ENCODE measurements at places on chromosomes 12 and 14.

DNA sequence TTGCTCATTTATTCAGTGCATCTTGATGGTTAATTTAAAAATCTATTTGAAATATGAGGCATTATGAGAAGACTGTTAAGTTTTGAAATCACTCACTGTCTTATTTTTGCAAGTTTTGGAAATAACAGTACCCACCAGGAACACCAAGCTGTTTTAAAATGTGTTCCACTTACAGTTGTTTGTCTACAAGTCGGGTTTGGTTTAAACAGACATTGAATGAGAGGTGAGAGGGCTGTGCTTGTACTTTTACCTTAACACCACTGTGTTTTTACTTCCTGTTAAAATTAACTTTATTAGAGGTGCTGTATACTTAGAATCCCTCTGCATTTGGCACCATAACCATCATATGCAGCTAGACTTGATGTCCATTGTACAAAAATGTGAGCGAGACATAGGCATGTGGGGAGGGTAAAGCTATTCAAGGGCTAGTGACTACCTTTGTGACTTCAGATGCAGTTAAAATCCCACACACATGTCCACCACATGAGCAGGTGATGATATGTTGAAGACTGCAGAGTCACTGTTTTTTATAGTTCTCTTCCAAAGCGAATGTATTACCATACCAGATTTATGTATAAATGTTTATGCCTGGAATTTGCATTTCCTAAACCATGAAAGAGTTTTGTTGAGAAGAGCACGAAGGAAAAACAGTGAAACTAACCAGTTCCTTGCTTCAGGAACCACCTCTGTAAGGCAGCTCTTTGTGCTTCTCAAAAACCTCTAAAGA lies 12.9 kb downstream of the ELK3 start:
- DNase-seq: no peak

- DNase-seq: peak; percentile 34
These were observed 1.4 kb upstream of the ARHGEF40 start for GRCh38 chr14:21068521-21069387.

DNA sequence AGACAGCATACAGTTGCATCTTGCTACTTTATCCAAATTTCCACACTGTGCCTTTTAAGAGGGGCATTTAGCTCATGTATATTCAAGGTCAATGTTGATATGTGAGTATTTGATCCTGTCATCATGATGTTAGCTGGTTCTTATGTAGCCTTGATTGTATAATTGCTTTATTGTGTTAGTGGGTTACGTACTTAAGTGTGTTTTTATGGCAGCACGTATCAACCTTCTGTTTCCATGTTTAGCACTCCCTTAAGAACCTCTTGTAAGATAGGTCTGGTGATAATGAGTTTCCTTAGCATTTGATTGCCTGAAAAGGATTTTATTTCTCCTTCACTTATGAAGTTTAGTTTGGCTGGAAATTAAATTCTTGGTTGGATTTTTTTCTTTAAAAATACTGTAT lies 445.2 kb downstream of the NAV3 start:
- no peak for DNase-seq

DNA sequence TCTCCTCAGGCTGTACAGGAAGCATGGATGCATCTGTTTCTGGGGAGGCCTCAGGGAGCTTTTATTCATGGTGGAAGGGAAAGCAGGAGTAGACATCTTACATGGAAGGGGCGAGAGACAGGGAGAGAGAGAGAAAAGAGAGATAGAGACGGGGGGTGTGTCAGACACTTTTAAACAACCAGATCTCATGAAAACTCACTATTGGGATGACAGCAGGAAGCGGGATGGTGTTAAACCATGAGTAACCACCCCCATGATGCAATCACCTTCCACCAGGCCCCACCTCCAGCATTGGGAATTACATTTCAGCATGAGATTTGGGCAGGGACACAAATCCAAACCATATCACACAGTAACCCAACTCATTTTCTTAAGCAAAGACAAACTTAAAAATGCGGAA lies 110.0 kb upstream of the EEA1 start:
- no peak for DNase-seq

- no peak for DNase-seq
These were observed 14.5 kb downstream of the DPF3 start for GRCh38 chr14:72879431-72879830.

- no peak for DNase-seq
These were observed at the start of gene CNTN1 for GRCh38 chr12:40691913-40692764. Gene CNTN1 (plus strand): TSS chr12:40692439.

DNA sequence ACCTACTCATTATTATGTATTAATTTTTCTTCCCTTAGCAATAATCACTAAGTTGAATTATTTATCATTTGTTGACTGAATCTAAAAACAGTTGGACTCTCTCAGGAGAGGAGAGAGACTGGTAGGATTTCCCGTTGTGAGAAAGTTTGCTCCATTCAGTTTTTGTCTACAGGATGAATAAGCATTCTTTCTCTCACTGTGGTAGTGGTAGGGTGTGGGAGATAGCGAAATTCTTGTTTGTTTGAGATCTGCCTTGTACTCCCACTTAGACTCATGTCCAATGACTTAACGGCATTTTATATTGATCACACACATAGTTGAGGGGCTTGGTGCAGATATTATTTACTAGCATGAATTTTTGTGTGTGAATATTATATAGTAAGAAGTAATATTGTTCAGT lies 421.0 kb upstream of the PDE3A start:
- DNase-seq: no peak

DNA sequence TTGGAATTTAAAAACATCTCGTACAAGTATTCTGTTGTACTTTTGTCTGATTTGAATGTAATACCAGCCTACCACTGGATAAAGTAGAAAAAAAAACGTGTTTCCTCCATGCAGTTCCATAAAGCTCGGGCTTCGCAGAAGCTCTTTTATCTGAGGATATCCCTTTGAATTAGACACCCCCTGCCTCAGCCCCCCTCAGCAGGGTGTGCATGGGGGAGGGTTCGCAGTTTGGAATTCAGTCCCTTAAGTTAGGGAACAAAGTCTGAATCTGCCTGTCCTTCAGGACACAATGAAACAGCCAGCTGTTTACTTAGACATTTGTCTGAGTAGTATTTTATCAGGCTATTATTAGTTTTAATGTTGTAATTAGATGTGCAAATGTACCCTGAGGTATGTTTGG lies 234.0 kb upstream of the CAND1 start:
- no peak for DNase-seq

DNA sequence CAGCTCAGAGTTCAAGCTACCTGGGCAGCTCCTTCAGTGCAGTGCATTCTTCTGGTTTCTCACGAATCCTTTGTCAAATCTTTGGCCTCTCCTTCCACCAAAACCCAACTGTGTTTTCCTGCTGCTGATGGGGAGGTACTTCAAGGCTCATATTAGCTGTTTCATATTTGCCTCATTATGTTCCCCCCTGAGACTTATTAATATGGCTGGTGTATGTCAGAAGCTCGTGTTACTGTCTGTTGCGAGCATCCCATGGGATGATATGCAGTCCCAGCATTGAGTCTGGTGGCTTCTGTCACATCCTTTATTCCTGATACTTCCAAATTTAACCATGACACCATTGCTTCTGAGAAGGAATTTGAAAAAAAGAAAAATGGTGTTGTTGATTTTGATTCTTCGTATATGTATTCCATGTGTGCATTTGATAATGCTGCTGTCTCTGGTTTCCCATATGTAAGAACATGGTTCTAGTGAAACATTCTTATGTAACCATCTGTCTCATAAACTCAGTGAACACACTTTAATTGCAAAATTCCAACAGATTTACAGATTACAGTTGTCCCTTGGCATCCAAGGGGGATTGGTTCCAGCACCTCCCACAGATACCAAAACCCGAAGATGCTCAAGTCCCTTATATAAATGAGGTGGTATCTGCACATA lies 149.1 kb downstream of the KICS2 start:
- no peak for DNase-seq

DNA sequence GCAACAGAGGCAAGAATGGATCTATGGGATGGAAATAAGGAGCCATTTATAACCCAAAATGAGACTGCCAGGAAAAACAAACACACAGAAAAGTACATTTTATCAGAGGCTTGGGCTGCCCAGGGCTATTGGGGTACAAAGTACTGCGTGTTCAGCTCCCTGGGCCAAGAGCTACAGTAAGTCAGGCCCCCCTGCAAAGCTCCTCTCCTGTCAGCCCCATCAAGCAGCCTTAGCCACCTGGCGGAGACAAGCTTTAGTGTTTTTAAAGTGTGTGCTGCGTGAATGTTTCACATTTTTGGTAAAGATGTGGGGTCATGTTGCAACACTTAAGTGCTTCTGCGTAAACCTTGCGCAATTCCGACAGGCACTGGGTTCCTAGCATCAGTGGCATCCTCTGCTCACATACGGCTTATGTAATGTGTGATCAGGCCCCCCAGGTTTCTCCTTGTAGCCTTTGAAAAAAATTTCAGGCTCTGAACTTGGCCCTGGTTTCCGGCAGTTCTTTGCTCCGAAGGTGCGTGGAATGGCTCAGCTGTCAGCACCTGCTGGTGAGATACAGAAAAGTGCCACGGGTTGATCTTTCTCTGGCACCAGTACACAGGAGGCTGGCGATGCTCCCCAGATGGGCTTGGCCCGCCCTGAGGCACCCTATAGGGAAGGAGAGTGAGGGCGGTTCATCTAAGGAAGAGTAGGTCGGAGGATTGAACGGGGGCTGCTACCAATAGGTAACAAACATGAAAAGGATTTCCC lies 198.7 kb upstream of the EEA1 start:
- no peak for DNase-seq

DNA sequence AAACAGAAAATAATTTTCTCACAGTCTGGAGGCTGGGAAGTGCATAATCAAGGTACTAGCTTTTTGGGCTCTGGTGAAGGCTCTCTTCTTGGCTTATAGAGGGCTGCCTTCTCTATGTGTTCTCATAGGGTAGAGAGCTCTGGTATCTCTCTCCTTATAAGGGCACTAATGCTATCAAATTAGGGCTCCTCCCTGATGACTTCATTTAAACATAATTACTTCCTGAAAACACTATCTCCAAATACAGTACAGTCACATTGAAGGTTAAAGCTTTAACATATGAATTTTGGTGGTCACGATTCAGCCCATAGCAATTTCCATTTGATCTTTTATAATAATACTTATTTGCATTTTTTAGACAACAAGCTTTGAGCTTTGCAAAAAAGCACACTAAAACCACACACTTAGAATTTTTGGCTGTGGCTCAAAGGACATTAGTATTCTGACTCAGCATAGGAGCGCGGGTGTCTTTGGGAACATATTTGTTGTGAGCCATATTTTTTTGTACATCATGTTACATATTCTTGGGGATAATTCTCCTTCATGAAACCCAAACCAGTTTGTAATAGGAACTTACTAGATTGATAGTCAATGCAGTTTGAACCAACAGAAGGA lies 808.1 kb upstream of the FBXO33 start:
- DNase-seq: no peak

DNA sequence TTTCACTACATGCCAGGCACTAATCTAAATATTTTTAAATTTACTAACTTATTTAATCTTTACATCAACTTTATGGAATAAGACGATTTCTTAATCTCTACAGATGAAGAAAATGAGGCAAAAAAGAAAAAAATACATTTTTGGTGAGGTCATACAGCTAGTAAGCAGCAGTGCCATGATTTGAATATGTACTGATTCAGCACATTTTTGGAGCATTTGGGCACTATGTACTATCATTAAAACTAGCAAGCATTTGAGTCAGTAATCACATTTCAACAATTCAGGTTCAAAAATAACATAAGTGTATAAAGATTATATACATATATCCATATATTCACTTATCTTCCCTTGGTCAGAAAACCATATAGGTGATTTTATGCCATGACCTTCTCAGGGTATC lies 124.4 kb upstream of the TMTC1 start:
- no peak for DNase-seq

GRCh38 chr12:107631715-107632114 lies 53.9 kb upstream of the PWP1 start:
- DNase-seq: no peak

DNA sequence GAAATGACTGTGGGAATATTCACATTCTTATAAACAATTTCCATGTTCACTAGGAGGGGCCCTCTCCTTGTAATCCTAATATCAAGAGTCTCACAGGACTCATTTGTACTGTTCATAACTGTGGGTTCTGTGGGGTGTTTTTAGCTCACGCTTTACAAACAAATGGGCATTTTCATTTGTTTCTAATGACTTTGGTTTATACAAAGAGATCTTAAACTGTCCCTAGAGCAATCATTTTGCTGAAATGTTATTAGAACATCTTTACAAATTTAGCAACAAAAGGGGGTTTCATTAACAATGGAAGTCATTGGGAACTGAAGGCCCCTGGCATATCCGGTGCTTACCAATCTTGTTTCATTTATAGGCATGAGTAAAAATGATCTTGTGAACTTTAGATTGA lies 370.5 kb downstream of the TRHDE start:
- no peak for DNase-seq

- no peak for DNase-seq
These were observed 341.2 kb downstream of the NPAS3 start for GRCh38 chr14:33279865-33280264.

DNA sequence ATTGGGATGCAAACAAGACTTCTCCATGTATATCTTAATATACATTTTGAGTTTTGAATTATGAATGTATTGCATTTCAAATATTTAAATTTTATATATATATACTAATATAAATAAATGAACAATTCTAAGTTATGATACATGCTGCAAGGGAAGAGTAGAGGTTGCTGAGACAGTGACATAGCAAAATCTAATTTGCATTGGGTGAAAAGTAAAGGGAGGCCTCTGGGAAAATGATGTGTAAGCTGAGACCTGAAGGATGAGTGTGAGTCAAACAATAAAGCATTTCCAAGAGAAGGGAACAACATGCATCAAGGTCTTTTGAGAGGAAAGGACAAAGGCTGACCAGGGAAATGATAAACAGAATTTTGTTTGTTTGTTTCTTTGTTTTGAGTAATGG lies 62.9 kb upstream of the PTPRQ start:
- DNase-seq: no peak

DNA sequence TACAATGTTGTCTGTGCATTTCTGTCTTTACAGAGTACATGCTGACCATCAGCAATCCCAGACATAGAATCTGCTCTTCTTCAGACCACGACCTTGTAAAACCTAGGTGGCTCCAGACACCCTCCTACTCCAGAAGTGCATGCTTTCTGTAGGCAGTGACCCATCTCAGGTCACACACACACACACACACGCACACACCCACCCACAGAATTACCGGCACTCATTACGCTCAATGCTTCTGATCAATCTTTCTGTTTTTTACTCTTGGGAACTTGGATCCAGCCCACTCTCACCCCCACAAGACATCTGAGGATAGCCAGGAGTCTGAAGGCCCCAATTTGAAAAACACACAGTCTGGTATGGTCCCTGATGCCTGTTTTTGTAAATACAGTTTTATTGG lies 7.5 kb upstream of the TSPAN9 start:
- DNase-seq: no peak

All from T follicular helper cell (primary cell).